ENCODE measurements at places on chromosomes 1 and 21.

DNA sequence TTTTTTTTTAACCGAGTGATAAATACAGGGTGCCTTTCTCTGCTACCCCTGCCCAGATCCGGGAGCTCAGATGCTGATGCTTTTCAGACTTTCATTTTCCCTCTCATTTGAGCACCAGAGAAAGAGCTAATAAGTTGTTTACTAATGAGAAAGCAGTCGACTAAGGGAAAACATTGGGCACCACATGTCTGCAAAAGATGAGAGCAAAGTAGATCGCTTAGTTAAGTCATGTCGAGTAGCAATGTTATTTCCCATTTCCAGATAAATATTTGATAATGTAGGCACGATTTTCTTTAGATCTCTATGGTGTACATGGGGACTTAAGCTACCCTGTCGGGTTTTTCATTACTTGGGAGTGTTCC lies 1.2 kb downstream of the PKN2 start:
- H3K27ac ChIP-seq, result no peak overlapping the region
- peak overlapping the region; percentile 97 for H3K4me3 ChIP-seq
- H3K36me3 ChIP-seq, result no peaks in the 10 kb centered on the region
- H3K27me3 ChIP-seq, result no peaks in the 10 kb centered on the region
- no peaks in the 10 kb centered on the region for H3K4me1 ChIP-seq

- no peak overlapping the region for H3K27ac ChIP-seq
- H3K4me3 ChIP-seq, result no peak overlapping the region
- H3K27me3 ChIP-seq, result no peaks in the 10 kb centered on the region
- H3K36me3 ChIP-seq, result no peaks in the 10 kb centered on the region
- no peaks in the 10 kb centered on the region for H3K4me1 ChIP-seq
Observed at GRCh38 chr1:13790290-13791030, 90.5 kb downstream of the PRDM2 start.

DNA sequence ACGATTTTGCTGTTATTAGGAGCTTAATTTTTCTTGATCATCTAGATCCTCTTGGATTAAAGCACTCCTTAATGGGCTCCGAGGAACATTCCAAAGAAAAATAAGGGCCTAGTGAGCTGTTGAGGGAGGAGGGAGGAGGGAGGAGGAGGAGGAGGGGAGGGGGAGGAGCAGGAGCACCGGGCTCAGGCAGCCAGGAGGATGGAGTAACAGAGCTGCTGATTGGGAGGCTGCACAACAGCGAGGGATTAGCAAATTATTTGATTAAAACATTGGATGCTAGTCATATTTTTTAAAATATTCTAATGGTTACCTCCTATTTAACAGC lies 302.1 kb upstream of the RRP15 start:
- DNase-seq, result no peak
- no peaks in the 10 kb centered on the region for H3K4me1 ChIP-seq
- H3K27me3 ChIP-seq, result no peaks in the 10 kb centered on the region
- no peak overlapping the region for H3K27ac ChIP-seq

- no peak overlapping the region for H3K4me3 ChIP-seq
- H3K27me3 ChIP-seq, result no peaks in the 10 kb centered on the region
- H3K27ac ChIP-seq, result no peak overlapping the region
- H3K4me1 ChIP-seq, result no peaks in the 10 kb centered on the region
- H3K36me3 ChIP-seq, result no peaks in the 10 kb centered on the region
Observed at GRCh38 chr1:155882235-155882634, 22.9 kb downstream of the SYT11 start.

- peaks cover 8% of the 10 kb centered on the region for H3K4me1 ChIP-seq
- no peaks in the 10 kb centered on the region for H3K27me3 ChIP-seq
- DNase-seq, result no peak
- H3K36me3 ChIP-seq, result 0 out of 2 replicates have a peak, but pooled peaks cover 2% of the 10 kb centered on the region
- H3K27ac ChIP-seq, result no peak overlapping the region
Observed at GRCh38 chr21:34132202-34132601, 58.8 kb downstream of the MRPS6 start.

DNA sequence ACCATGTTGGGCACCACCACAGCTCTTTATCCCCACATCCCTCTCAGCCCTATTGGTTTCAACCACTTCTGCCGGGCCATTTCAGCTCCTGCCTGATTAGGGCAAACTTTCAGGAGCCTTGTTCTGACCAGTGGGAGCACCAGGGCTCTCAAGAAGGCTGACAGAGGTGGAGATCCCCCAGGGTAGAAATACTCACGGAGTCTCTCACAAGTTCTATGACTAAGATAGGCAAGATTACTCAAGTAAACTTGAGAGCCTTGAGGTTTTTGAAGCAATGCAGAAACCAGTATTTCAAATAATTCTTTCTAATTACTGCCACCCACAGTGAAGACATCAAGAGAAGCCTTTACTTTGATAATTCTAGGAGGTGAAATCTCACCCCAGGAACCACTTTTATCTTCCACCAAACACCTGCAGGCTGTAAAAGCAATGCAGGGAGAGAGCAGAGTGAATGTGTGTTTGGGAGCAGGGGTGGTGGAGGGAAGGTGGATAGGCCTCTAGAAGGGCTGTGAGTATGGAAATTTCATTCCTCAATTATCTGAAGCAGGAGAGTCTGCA lies 6.6 kb upstream of the PTCH2 start:
- DNase-seq, result no peak
- no peak overlapping the region for H3K27ac ChIP-seq
- H3K27me3 ChIP-seq, result no peaks in the 10 kb centered on the region

DNA sequence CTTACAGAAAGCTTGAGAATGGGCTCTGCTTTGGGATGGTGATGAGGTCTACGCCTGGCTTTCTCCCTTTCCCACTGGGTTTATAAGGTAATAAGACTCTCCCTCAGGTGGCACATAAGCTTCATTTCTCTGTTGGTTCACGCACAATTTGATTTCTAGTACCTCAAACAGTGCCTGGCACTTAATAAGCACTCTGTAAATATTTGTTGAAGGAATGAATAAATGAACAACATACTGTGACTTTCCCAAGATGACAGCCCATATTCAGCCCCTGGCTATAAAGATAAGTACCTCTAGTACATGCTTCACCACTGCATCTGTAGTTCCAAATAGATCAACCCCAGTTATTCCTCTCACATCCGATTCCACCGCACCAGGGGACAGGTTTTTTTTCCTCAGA lies 17.8 kb downstream of the COPA start:
- H3K27ac ChIP-seq, result no peak overlapping the region
- no peak overlapping the region for H3K4me3 ChIP-seq
- H3K27me3 ChIP-seq, result no peaks in the 10 kb centered on the region
- no peaks in the 10 kb centered on the region for H3K4me1 ChIP-seq
- H3K36me3 ChIP-seq, result peaks cover 2% of the 10 kb centered on the region

DNA sequence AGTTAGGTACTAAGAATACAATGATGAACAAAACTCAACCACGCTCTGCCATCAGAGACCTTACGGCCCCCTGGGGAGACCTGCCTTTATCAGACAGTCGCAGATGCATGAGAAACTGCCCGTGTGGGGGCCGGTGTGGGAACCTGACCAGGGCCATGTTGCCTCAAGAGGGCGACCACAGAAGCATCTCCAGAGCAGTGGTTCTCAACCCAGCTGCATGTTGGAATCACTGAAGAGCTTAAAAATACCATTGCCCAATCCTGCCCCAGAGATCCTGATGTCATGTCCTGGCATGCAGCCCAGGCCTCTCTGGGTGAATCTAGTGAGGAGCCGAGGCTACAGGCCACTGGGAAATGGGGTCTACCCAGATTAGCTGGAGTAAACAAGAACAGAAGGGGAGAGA lies 108.7 kb downstream of the PRDM2 start:
- H3K27me3 ChIP-seq, result no peaks in the 10 kb centered on the region
- no peaks in the 10 kb centered on the region for H3K36me3 ChIP-seq
- H3K27ac ChIP-seq, result no peak overlapping the region
- DNase-seq, result no peak
- no peak overlapping the region for H3K4me3 ChIP-seq

GRCh38 chr1:207862241-207862787 lies 48.6 kb downstream of the CD34 start:
- peaks cover 2% of the 10 kb centered on the region for H3K4me1 ChIP-seq
- H3K27ac ChIP-seq, result no peak overlapping the region
- no peak for DNase-seq
- H3K36me3 ChIP-seq, result no peaks in the 10 kb centered on the region
- no peak overlapping the region for H3K4me3 ChIP-seq

GRCh38 chr1:157203166-157203565 lies 65.0 kb upstream of the ETV3 start:
- H3K4me1 ChIP-seq, result no peaks in the 10 kb centered on the region
- DNase-seq, result no peak
- H3K4me3 ChIP-seq, result no peak overlapping the region

DNA sequence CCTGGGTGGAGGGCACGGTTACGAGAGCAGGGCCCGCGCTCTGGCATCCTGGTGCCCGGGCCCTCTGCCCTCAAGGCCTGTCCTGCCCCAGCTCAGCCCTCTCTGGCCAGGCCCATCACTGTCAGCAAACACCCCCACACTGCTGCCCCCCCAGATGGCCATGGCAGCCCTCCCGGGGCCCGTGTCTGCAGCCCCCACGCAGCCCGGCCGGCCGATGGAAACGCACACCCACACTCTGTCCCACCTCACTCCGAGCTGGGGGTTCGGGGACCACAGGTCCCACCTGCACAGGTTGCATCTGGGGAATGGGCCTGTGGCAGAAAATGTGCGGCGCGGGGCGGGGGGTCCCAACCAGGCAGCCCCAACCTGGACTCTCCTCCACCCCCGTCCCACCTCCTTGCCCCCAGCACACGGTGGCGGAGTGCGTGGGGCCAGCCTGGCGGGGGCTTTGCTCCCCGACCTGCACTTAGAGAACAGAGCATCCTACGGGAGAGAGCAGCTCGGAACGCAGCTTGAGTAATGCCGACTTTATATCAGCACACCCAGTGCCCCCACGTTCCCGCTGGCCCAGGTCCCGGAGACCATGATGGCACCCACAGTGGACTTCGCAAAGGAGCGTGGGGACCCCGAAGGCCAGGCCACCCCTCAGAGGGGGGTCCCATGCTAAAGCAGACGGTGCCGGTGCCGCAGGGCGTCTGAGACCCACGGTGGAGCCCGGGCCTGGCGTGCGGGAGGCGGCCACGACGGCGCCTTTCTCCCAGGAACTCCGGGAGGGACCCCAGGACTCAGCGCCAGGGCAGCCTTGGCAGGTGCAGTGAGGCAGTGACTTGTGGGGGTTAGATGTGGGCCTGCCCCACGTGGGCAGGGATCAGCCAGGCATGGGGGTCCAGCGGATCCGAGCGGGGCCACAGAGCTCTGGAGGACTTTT lies 7.5 kb upstream of the RNF223 start:
- H3K4me3 ChIP-seq, result no peak overlapping the region
- H3K4me1 ChIP-seq, result peaks cover 1% of the 10 kb centered on the region
- no peak overlapping the region for H3K27ac ChIP-seq
- DNase-seq, result no peak
- H3K36me3 ChIP-seq, result peaks cover 3% of the 10 kb centered on the region
- H3K27me3 ChIP-seq, result no peaks in the 10 kb centered on the region

DNA sequence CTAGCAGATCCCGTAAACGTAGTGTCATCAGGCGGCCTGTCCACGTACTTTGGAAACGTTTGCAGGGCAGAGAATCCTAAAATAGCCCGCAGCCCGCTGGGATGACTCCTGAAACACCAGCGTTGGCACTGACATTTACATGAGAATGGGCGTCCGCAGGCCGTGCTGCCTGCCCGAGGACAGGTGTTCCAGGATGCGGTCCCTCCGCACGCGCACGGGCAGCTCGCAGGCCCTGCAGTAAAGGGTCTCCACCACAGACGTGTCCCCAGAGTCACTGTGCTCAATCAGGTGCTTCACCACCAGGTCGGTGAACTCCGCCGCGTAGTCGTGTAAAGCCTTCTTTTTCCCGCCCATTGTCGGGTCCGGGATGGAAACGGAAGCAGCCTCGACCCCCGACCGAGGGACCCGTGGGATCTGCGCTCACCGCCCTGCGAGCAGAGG lies 5.8 kb upstream of the CCDC27 start:
- no peak overlapping the region for H3K27ac ChIP-seq
- no peaks in the 10 kb centered on the region for H3K27me3 ChIP-seq
- peaks cover 7% of the 10 kb centered on the region for H3K4me1 ChIP-seq
- no peak for DNase-seq
- peaks cover 13% of the 10 kb centered on the region for H3K36me3 ChIP-seq

DNA sequence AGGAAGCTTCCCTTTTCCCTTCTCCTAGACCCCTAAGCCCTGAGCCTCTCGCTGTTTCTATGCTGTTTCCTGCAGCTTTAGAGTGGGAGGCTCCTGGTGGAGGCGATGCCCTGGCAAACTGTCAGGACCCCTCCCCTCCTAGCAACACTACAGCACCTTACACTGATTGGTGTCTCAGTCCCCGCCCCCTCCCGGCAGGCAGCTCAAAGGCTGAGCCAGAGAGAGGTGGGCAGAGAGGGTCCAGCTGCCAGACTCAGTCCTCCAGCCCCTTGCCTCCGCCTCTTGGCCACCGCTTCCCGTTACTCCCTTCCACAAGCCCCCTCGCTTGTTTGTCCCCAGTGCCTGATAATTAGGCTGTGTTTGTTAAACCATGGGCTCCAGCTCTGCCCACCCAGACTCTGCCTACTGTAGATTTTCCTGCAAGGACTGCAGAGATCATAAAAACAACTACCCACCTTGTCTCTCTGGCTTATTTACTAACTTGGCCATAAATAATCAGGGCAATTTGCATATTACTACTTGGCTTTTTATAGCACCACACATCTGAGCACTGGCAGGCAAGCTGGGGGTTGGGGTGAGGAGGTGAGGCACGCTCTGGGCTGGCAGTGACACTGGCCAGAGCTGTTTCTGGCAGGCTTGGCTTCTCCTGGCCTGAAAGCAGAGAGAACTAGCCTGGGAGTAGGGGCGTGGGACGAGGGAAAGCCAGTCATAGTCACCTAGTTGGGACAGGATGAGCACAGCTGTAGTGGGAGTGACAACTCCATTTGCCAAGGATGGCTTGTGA lies 107.5 kb downstream of the CSMD2 start:
- no peaks in the 10 kb centered on the region for H3K36me3 ChIP-seq
- H3K4me3 ChIP-seq, result no peak overlapping the region
- H3K4me1 ChIP-seq, result peaks cover 3% of the 10 kb centered on the region
- DNase-seq, result no peak

- no peaks in the 10 kb centered on the region for H3K4me1 ChIP-seq
- no peak overlapping the region for H3K27ac ChIP-seq
- no peak for DNase-seq
- no peaks in the 10 kb centered on the region for H3K27me3 ChIP-seq
Observed at GRCh38 chr1:97632776-97633175, 288.1 kb downstream of the DPYD start.

GRCh38 chr1:240278082-240278481 lies 186.4 kb downstream of the FMN2 start:
- no peak for DNase-seq
- H3K4me3 ChIP-seq, result no peak overlapping the region
- no peaks in the 10 kb centered on the region for H3K4me1 ChIP-seq

- no peak for DNase-seq
- no peak overlapping the region for H3K4me3 ChIP-seq
- peaks cover 2% of the 10 kb centered on the region for H3K4me1 ChIP-seq
Observed at GRCh38 chr1:3064296-3064850, 4.6 kb upstream of the PRDM16 start.

DNA sequence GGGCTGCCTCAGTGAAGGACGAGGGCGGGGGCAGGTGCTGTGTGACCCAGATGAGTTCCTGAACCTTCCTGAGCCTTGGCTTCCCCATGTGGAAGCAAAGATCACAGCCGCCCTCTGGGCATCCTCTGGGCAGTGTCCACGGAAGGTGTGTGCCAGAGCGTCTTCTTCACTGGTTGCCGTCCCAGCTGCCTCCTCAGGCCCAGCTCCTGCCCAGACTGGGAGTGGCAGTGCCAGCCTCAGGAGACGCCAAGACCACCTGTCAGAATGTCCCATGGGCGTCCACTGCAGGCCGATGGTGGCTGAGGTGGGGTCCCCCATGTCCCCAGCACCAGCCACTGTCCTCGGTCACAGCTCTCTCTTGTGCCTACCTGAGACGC lies 10.2 kb downstream of the ARHGEF16 start:
- no peak overlapping the region for H3K27ac ChIP-seq
- H3K4me3 ChIP-seq, result no peak overlapping the region
- H3K4me1 ChIP-seq, result no peaks in the 10 kb centered on the region
- H3K36me3 ChIP-seq, result peaks cover 7% of the 10 kb centered on the region
- H3K27me3 ChIP-seq, result no peaks in the 10 kb centered on the region

All from iPS DF 6.9 (cell line).